Activated naive CD8-positive, alpha-beta T cell treated with anti-CD3 and anti-CD28 coated beads for 36 hours (primary cell): ENCODE measurements at places on chromosomes 4 and X. TPM values are rescaled to one million over a fixed set of nuclear protein-coding genes. Genes with fewer than 3 reads are reported as not detected.
A peak's percentile ranks its signal among the peaks of the same experiment; 100 is the strongest.

- peak; percentile 73 for DNase-seq
- peak overlapping the region; percentile 75 for H3K27ac ChIP-seq
- peaks cover 86% of the 10 kb centered on the region for H3K4me1 ChIP-seq
These were observed 325.0 kb downstream of the ARHGAP10 start for GRCh38 chr4:148056879-148057278.

DNA sequence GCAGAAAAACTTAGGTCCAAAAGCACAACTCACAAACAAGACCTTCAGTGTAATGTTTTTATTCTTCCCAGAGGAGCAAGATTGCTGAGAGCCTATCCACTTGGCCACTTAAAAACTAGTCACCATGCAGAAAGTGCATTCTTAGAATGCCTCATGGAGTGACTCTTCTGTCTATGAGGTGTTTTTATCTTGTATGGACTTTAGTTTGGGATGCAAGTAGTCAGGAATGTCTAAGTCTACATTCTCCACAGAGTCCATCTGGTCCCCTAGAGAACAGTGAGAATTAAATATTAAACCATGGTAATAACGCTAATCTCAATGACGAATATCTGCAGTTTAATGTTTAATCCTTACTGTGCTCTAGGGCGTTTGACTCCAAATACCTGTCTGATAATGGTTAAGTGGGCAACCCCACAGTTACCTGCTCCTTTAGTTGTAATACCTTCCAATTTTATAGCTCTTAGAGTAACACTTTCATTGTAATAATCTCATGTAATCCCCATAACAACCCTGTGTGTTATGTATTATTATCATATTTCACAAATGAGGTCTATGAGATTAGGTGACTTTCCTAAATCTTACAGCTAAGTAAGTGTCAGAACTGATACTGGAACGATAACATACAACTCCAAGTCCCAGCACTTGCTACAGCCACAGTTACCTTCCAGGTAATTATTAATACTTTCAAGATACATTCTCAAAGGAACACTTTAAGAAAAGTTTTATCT lies 235.6 kb upstream of the JADE1 start:
- H3K27me3 ChIP-seq, result peaks cover 11% of the 10 kb centered on the region
- DNase-seq, result no peak
- no peak overlapping the region for H3K4me3 ChIP-seq
- no peak overlapping the region for H3K27ac ChIP-seq
- no peaks in the 10 kb centered on the region for H3K4me1 ChIP-seq

- no peak overlapping the region for H3K27ac ChIP-seq
- no peak for DNase-seq
- H3K27me3 ChIP-seq, result no peaks in the 10 kb centered on the region
- H3K4me1 ChIP-seq, result no peaks in the 10 kb centered on the region
These were observed 42.0 kb downstream of the USP26 start for GRCh38 chrX:133054761-133055405.

- peak overlapping the region; percentile 93 for H3K27ac ChIP-seq
- DNase-seq, result peak; percentile 60
- peaks cover 16% of the 10 kb centered on the region for H3K4me1 ChIP-seq
- no peaks in the 10 kb centered on the region for H3K27me3 ChIP-seq
These were observed 584 bp downstream of the SUV39H1 start for GRCh38 chrX:48696909-48697727.

DNA sequence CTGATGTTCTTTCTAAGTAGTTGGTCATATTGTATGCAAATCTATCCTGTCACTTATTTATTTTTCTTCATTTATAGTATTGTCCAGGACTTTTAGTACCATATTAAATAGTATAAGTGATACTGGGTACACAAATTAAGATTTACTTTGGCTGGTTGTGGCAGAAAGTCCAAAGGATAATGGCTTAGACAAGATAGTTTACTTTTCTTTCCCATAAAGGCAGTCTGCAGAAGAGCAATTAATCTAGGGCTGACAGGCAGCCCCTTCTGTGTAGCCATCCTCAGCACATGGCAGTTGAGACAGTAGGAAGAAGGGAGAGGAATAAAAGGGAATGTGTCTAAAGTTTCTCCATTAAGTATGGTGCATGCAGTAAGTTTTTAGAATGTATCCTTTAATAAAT lies 6.4 kb downstream of the RBM10 start:
- peaks cover 12% of the 10 kb centered on the region for H3K4me1 ChIP-seq
- no peak overlapping the region for H3K27ac ChIP-seq
- H3K36me3 ChIP-seq, result peaks cover 31% of the 10 kb centered on the region
- DNase-seq, result no peak
- no peaks in the 10 kb centered on the region for H3K27me3 ChIP-seq
- H3K4me3 ChIP-seq, result no peak overlapping the region

GRCh38 chrX:16304751-16305150 lies 137.5 kb downstream of the MAGEB17 start:
- H3K27ac ChIP-seq, result no peak overlapping the region
- no peak for DNase-seq
- H3K4me1 ChIP-seq, result no peaks in the 10 kb centered on the region
- no peaks in the 10 kb centered on the region for H3K36me3 ChIP-seq
- no peak overlapping the region for H3K4me3 ChIP-seq
- peaks cover 4% of the 10 kb centered on the region for H3K27me3 ChIP-seq

DNA sequence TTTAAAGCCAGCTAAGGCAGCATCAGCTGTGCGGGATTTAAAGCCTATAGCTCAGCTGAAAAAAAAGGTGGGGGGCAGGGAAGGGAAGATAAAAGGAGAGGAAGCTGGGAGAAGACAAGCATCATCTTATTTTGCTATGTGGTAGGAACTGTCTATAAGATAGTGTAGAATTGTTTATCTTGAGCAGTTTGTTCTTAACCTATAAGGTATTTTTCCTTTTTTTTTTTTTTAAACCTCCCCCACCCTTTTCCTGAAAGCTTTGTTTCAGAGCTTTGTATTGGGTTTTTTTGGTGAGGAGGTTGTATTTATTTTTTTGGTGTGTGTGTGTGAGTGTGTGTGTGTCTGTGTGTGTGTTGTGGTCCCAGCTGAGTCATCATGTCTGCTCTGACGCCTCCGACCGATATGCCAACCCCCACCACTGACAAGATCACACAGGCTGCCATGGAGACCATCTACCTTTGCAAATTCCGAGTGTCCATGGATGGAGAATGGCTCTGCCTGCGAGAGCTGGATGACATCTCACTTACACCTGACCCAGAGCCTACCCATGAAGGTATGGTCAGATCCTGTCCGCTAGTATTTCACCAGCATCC lies 531 bp downstream of the RUFY3 start:
- peak overlapping the region; percentile 17 for H3K27ac ChIP-seq
- DNase-seq, result peak; percentile 32
- H3K27me3 ChIP-seq, result no peaks in the 10 kb centered on the region
- H3K4me1 ChIP-seq, result peaks cover 23% of the 10 kb centered on the region
- H3K4me3 ChIP-seq, result peak overlapping the region; percentile 29
- no peaks in the 10 kb centered on the region for H3K36me3 ChIP-seq

GRCh38 chr4:110532901-110533589 lies 57.1 kb downstream of the ENPEP start:
- peaks cover 2% of the 10 kb centered on the region for H3K4me1 ChIP-seq
- H3K4me3 ChIP-seq, result no peak overlapping the region
- H3K27ac ChIP-seq, result no peak overlapping the region
- no peaks in the 10 kb centered on the region for H3K36me3 ChIP-seq

- H3K36me3 ChIP-seq, result no peaks in the 10 kb centered on the region
- no peaks in the 10 kb centered on the region for H3K27me3 ChIP-seq
- no peak overlapping the region for H3K27ac ChIP-seq
- no peaks in the 10 kb centered on the region for H3K4me1 ChIP-seq
- no peak overlapping the region for H3K4me3 ChIP-seq
- no peak for DNase-seq
These were observed 48.5 kb upstream of the ARMCX2 start for GRCh38 chrX:101708163-101708562.

GRCh38 chrX:29834764-29835163 lies 380.6 kb upstream of the MAGEB2 start:
- no peak overlapping the region for H3K27ac ChIP-seq
- no peak for DNase-seq
- H3K4me1 ChIP-seq, result no peaks in the 10 kb centered on the region
- H3K36me3 ChIP-seq, result no peaks in the 10 kb centered on the region
- H3K4me3 ChIP-seq, result no peak overlapping the region

GRCh38 chr4:338759-339097 lies 1.1 kb downstream of the ZNF141 start:
- H3K4me3 ChIP-seq, result peak overlapping the region; percentile 99
- peak overlapping the region; percentile 100 for H3K27ac ChIP-seq
- peak; percentile 14 for DNase-seq
- H3K36me3 ChIP-seq, result peaks cover 66% of the 10 kb centered on the region
- H3K4me1 ChIP-seq, result peaks cover 19% of the 10 kb centered on the region

The BCORL1 gene
- 7.3 TPM for total RNA-seq

- no peak overlapping the region for H3K4me3 ChIP-seq
- peaks cover 4% of the 10 kb centered on the region for H3K4me1 ChIP-seq
- no peaks in the 10 kb centered on the region for H3K27me3 ChIP-seq
- H3K36me3 ChIP-seq, result no peaks in the 10 kb centered on the region
These were observed 22.8 kb downstream of the CFAP99 start for GRCh38 chr4:2441393-2442174.

- no peaks in the 10 kb centered on the region for H3K4me1 ChIP-seq
- peaks cover 52% of the 10 kb centered on the region for H3K27me3 ChIP-seq
- no peak overlapping the region for H3K27ac ChIP-seq
These were observed 49.2 kb upstream of the PRSS48 start for GRCh38 chr4:151227731-151228130.

DNA sequence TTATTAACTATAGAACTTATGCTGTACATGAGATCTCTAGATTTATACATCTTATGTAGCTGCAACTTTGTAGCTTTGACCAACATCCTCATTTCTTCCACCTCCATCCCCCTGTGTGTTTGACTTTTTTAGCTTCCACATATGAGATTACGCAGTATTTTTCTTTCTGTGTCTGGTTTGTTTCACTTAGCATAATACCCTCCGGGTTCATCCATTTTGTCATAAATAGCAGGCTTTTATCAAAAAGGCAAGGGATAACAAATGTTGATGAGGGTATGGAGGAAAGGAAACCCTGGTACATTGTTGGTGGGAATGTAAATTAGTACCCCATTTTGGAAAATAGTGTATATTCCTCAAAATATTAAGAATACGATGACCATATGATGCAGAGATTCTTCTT lies 116.4 kb upstream of the DGKK start:
- H3K27ac ChIP-seq, result no peak overlapping the region
- no peak for DNase-seq
- no peak overlapping the region for H3K4me3 ChIP-seq
- peaks cover 3% of the 10 kb centered on the region for H3K27me3 ChIP-seq

The TEX13C gene
- not detected for total RNA-seq

GRCh38 chrX:102113367-102113766 lies 12.1 kb upstream of the TCEAL2 start:
- no peaks in the 10 kb centered on the region for H3K4me1 ChIP-seq
- H3K4me3 ChIP-seq, result no peak overlapping the region
- H3K27me3 ChIP-seq, result peaks cover 18% of the 10 kb centered on the region
- no peak for DNase-seq

- H3K4me1 ChIP-seq, result no peaks in the 10 kb centered on the region
- no peak overlapping the region for H3K4me3 ChIP-seq
- no peak for DNase-seq
- H3K36me3 ChIP-seq, result no peaks in the 10 kb centered on the region
These were observed 11.7 kb downstream of the PROM1 start for GRCh38 chr4:16072168-16072567.

DNA sequence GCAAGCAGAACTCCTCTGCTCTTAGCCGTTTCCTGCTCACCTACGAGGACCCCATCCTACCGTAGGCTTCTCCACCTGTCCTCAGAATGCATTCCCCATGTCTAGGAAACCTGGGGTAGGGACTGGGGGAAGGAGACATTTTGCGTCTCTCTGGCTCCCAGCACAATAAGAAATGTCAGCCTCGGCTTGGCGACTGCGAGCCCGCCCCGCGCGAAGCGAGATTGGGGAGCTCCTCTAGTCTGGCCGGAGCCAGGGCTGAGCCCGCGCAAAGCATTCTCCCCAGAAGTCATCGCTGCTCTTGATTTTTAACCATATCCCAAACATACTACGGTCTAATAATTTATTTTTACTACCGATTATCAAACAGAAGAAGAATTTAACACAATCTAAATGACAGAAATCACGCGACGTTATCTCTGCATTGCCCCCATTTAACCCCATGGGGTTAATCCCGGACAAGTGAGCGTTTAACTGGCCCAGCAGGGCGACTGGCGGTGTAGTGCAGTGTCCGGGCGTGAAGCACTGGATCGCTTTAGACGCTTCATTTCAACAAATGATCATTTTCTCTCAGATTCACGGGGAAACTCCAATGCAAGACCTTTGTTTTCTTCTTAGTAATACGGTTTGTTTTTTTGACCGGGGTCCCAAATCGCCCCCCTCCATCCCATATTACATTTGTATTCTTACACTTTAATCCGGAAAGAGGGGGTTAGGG lies 8.0 kb upstream of the PITX2 start:
- peaks cover 15% of the 10 kb centered on the region for H3K36me3 ChIP-seq
- peak overlapping the region; percentile 36 for H3K27ac ChIP-seq
- no peak overlapping the region for H3K4me3 ChIP-seq
- no peak for DNase-seq
- peaks cover 98% of the 10 kb centered on the region for H3K27me3 ChIP-seq
- H3K4me1 ChIP-seq, result peaks cover 18% of the 10 kb centered on the region

DNA sequence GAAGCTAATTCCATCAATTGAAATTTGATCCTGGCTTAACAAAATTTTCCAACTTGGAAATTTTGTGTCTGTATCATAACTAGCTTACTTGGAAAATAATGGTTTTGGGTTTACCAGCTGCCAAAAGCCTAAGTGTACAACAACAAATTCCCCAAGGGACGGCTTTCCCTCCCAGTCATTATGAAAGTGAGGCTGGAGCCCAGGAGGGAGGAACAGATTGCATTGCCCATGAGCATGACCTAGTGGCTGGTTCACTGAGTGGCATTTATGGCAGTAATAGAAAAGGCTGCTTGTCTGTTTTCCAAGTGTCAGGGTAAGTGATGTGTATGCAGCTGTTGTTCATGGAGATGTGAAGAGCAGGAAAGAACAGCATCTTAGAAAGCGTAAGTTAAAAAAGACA lies 70.8 kb upstream of the HHIP start:
- no peaks in the 10 kb centered on the region for H3K27me3 ChIP-seq
- H3K27ac ChIP-seq, result no peak overlapping the region

DNA sequence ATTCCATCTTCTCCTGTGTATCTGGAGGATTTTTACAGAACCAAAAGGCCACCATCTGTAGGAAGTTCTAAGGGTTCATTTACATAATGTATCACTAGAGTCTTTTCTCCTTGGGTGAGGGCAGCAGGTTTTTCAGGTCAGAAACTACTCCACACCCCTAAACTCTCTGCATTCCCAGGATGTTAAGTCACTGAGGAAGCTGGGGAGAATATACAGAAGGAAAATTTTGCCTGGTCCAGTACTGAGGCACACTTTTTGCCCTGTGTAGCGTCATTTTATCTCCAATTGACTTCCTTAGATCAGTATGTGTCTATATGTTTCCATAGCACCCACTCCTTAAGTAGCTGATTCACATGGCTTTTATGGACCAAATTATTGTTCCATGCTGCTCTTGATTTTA lies 17.0 kb downstream of the XKRX start:
- H3K36me3 ChIP-seq, result peaks cover 4% of the 10 kb centered on the region
- H3K4me3 ChIP-seq, result no peak overlapping the region
- no peaks in the 10 kb centered on the region for H3K4me1 ChIP-seq
- no peak for DNase-seq
- H3K27me3 ChIP-seq, result no peaks in the 10 kb centered on the region
